ENCODE measurements at places on chromosomes 1 and 21. TPM values are rescaled to one million over a fixed set of nuclear protein-coding genes. Genes with fewer than 3 reads are reported as not detected.

The SPRR4 gene
- not detected for total RNA-seq

The FBXO2 gene
- total RNA-seq, result 7.5 TPM

The SPRR2B gene
- total RNA-seq, result not detected

GRCh38 chr1:212368073-212368484 is 46.6 kb downstream of the PACC1 start:
- no peak overlapping the region for H3K4me3 ChIP-seq
- DNase-seq, result no peak
- no peaks in the 10 kb centered on the region for H3K4me1 ChIP-seq
- no peaks in the 10 kb centered on the region for H3K27me3 ChIP-seq

DNA sequence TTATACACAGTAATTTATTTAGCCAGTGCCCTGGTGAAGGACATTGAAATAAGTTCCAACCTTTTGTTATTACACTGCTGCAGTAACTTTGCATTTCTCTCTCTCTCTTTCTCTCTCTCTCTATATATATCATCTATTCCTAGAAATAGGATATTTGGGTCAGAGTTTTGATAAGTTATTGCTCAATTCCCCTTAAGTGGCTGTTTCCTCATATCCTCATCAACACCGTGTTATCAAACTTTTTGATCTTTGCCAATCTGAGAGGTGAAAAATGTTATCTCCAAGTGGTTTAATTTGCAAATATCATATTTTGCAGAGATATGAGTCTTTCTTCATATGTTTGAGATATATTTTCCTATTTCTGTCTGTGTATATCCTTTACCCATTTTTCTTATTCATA is 1.6 kb upstream of the SRSF4 start:
- H3K27ac ChIP-seq, result no peak overlapping the region
- no peak for DNase-seq
- H3K4me1 ChIP-seq, result peaks cover 30% of the 10 kb centered on the region
- H3K36me3 ChIP-seq, result no peaks in the 10 kb centered on the region
- H3K27me3 ChIP-seq, result no peaks in the 10 kb centered on the region
- H3K4me3 ChIP-seq, result no peak overlapping the region

DNA sequence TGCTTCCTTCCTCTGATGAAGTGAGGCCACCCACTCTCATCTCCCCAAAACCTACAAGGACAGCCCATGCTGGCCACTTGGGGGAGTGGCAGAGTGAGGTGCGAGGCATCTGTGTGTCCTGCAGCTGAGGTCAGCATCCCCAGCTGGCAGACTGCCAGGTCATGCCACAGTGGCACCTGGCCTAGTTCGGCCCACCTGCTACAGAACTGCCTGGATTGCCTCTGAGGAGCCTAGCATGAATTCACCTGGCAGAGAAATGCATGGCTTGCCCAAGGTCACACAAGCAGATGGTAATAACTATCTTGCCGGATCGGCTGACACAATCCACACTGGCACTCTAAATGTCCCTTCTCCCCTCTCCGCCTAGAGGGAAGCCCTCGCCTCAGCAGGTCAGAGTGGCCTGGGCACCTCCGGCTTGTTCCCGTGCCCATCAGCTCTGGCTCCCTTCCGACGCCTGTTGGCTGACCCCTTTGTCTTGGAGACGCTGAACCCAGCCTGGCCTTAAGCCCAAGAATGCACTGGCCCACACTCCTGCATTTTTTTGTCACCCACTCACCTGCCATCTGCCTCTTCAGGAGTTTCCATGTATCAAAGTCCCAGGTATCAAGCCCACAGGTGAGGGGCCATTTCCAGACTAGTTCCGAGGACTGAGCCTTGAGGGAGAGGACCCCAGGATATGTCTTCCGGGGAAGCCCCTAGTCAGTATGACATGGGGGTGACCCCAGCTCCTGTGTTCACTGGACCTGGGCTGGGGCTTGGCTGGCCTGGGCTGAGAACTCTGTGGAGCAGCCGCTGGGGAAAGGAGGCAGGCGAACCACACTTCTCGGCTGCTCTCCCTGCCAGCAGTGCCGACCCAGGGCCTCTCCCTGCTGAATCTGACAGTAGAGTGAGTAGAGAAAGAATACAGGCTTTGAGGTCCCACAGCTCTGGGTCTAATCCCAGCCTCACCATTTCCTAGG is 21.7 kb downstream of the ECE1 start:
- H3K4me3 ChIP-seq, result no peak overlapping the region
- DNase-seq, result no peak

DNA sequence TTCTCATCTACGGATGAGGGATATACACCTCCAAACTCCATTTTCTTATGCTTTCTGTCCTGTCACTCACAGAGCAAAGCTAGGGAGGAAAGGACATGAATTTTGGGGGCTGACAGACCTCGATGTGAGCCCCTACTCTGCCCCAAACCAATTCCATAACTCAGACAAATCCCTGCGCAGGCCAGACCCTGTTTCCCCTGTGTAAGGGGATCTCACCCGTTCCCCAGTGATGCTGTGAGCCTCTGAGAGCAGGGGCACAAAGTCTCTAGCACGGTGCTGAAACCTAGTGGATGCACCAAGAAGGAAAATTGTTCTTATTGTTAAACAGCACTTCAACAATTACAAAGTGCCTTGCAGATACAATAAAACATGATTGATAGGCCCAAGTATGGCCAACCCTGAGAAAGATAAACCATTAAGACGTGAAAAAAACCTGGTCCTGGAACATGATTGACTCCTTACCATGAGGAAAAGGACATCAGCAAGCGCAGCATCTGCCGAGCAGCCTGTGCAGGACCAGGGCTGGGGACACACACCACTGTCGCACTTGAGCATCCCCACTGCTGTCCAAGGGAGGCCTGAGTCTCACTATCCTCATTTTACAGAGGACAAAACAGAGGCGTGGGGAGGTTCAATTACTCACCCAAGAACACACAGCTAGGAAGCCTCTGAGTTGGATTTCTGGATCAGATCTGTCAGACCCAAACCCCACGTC is 137.8 kb downstream of the GLIS1 start:
- H3K4me3 ChIP-seq, result no peak overlapping the region
- no peak overlapping the region for H3K27ac ChIP-seq
- H3K27me3 ChIP-seq, result no peaks in the 10 kb centered on the region
- no peak for DNase-seq

- no peak for DNase-seq
- no peak overlapping the region for H3K27ac ChIP-seq
- no peaks in the 10 kb centered on the region for H3K27me3 ChIP-seq
- no peak overlapping the region for H3K4me3 ChIP-seq
- H3K4me1 ChIP-seq, result no peaks in the 10 kb centered on the region
- no peaks in the 10 kb centered on the region for H3K36me3 ChIP-seq
Measured at GRCh38 chr21:33865996-33866575, 49.5 kb downstream of the ATP5PO start.
